ENCODE measurements at places on chromosomes 13 and 19. TPM values are rescaled to one million over a fixed set of nuclear protein-coding genes. Genes with fewer than 3 reads are reported as not detected.

Gene C19orf85
- not detected for total RNA-seq

DNA sequence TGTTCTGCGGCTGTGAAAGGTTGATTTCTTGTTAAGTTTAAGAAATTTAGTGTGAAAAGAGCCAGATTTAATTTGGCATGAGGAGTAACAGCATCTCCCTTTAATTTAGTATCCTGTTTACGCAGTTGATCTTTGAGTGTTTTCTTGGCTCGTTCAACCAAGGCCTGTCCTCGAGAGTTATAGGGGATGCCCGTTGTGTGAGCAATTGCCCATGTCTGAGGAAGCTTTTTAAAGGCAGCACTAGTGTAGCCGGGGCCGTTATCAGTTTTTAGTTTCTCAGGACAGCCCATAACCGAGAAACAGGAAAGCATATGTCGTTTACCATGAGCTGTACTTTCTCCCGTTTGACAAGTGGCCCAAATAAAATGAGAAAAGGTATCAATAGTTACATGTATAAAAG lies 47.5 kb upstream of the ZNF43 start:
- DNase-seq: no peak

GRCh38 chr19:4415352-4415751 lies 12.9 kb downstream of the CHAF1A start:
- DNase-seq: no peak

Gene CAMSAP3
- 1.9 TPM for total RNA-seq

Gene CACNA1A
- total RNA-seq: 0.17 TPM

DNA sequence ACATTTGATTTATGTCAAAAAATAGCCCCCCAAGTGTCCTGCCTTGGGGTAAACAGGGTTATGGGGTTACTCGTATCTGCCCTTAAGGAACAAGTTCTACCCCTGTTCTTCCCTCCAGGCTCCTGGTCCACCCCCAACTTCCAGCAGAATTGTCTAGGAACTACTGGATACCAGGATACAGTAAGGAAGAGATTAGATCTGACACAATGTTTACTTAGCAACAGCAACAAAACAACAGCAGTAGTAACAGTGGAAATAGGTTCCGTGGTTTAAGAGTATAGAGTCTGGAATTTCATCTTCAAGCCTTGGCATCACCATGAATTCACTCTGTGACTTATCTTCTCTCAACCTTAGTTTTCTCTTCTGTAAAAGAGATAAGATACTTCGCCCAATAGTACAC lies 1.7 kb upstream of the FAM98C start:
- DNase-seq: peak; percentile 57

DNA sequence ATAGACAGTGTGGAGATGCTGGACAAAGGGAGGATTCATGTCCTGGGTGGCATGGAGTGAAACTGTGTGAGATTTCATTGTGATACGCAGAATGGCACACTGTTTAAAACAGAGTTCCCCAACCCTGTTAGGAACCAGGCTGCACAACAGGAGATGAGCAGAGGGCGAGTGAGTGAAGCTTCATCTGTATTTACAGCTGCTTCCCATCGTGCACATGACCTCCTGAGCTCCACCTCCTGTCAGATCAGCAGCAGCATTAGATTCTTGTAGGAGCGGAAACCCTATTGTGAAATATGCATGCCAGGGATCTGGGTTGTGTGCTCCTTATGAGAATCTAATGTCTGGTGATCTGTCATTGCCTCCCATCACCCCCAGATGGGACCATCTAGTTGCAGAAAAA lies 72.5 kb downstream of the RAP2A start:
- no peak for DNase-seq

Gene F2RL3
- total RNA-seq: 0.52 TPM

- DNase-seq: no peak
Observed at GRCh38 chr19:10802479-10802878, 33.5 kb downstream of the TMED1 start.

DNA sequence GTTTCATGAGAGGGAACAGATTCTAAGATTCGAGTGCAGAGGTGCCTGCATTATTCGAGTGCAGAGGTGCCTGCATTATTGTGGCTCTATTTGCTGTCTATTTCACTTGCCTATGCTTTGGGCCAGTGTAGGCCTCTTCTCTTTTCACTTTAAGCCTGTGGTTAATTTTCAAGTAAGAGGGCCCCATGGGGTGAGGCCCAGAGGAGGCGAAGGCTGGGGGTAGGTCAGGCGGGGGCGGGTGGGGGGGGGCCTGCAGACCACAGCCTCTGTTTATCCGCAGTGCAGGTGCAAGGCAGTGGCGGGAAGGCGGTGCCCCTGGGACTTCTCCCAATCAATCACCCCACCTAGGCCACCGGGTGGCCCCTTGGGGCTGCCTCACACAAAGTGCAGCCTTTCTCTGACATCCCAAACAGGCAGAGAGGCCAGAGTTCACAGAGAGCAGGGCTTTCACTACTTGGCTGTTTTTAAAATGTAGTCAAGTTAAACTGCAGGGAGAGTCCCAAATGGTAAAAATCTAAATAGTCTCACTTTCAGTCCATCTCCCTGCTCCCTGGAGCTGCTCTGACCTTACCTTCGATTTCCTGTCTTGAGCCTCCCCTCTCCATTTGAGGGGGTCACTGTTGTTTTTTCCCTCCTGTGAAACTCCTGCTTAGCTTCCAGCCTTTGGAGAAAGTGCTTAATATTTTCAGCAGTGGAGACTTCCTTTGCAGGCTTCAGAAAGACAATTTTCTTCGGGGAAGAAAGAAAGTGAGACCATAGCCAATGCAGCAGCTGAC lies 249.0 kb downstream of the DLEU7 start:
- no peak for DNase-seq

Gene KLK12
- total RNA-seq: not detected

DNA sequence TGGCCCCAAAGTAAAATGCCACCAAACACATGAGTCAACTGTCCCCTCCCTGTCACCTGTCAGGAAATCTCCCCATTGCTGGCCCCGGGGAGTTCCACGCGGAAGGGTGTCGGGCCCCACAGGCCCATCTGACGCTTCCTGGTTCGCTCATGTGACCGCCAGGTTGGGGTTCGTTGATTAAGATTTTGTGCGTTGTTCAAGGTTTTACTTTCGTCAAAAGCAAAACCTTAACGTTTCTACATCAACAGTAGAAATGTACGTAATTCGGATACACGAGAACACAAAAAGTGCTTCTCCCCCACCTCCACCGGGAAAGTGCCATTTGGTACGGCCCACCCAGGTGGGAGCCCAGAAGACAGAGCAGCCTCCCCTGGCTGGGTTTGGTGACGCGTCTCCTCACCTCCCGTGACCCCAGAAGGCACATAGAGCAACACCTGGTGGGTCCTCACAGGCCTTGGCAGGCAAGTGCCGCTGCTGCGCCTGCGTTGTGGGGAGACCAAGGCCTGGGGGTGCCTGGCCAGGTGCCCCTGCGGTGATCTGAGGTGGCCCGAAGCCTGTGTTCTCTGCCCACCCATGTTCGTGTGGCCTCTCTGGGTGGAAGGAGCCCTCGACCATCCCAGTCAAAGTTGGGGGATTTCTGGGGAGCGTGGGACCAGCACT lies 161.6 kb downstream of the KDM4B start:
- DNase-seq: no peak

Gene ZSWIM4
- total RNA-seq: 13.2 TPM

DNA sequence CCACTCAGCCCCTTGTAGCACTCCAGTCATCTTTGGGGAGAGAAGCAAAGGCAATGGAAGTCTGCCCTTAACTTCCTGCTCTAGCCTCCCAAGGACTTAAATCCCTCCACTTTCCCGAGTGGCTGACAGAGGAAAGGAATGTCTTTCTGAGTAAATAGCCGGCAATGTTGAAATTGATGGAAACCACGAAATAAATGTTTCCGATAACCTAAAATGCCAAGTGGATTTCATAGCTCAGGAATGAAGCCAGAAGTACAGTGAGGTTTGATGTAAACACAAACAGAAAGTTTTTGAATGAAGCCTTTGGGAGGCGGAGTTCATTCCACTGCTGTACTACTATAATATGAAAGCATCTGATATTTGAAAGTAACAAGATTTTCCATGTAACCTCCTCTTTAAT lies 14.0 kb upstream of the TBC1D4 start:
- no peak for DNase-seq

GRCh38 chr13:45752510-45752909 lies 50.4 kb downstream of the CBY2 start:
- DNase-seq: no peak

Gene PTGER1
- 0.85 TPM for total RNA-seq

Gene SERPINE3
- not detected for total RNA-seq

GRCh38 chr19:48844472-48844871 lies 8.2 kb upstream of the HSD17B14 start:
- peak; percentile 47 for DNase-seq

Gene PSG4
- total RNA-seq: 22.4 TPM

- DNase-seq: no peak
Observed at GRCh38 chr13:45932676-45933075, 81.1 kb upstream of the SIAH3 start.

Gene PLK5
- total RNA-seq: not detected

GRCh38 chr19:29884466-29884865 lies 57.6 kb upstream of the URI1 start:
- no peak for DNase-seq
